ENCODE measurements at places on chromosomes 7 and 10.
A peak's percentile ranks its signal among the peaks of the same experiment; 100 is the strongest.

GRCh38 chr7:20219446-20220292, 2.5 kb upstream of the MACC1 start:
- H3K4me1 ChIP-seq = peaks cover 61% of the 10 kb centered on the region
- H3K27me3 ChIP-seq = no peaks in the 10 kb centered on the region
- H3K27ac ChIP-seq = peak overlapping the region; percentile 95
- H3K36me3 ChIP-seq = peaks cover 44% of the 10 kb centered on the region
- H3K4me3 ChIP-seq = peak overlapping the region; percentile 73
- peak; percentile 98 for DNase-seq

GRCh38 chr10:98920360-98920759, 315.3 kb downstream of the HPSE2 start:
- H3K36me3 ChIP-seq = no peaks in the 10 kb centered on the region
- H3K27me3 ChIP-seq = no peaks in the 10 kb centered on the region

GRCh38 chr7:107194052-107194451, 25.2 kb downstream of the HBP1 start:
- no peak overlapping the region for H3K4me3 ChIP-seq
- no peak overlapping the region for H3K27ac ChIP-seq
- H3K36me3 ChIP-seq = peaks cover 6% of the 10 kb centered on the region
- H3K27me3 ChIP-seq = no peaks in the 10 kb centered on the region

- no peaks in the 10 kb centered on the region for H3K27me3 ChIP-seq
- no peak overlapping the region for H3K4me3 ChIP-seq
- peaks cover 5% of the 10 kb centered on the region for H3K36me3 ChIP-seq
- no peak overlapping the region for H3K27ac ChIP-seq
Observed at GRCh38 chr10:91601212-91601611, 31.7 kb downstream of the PPP1R3C start.

DNA sequence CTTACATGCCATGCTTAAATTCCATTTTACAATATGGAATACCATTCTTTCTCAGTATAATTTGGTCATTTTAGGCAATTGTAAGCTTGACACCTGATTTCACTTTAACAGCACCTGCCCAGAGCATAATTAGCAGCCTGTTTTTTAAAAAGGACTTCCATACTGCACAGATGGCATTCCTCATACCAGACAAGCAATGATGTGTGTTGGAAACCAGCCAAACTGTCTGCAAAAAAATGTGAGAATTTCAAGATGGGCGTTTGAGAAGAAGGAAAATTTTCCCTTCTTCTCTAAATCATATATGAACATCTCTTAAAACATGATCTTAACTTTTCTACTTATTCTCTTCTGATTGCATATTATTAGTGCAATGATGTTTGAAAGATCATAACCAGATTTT, 40.4 kb upstream of the AGMO start:
- peak; percentile 18 for DNase-seq
- H3K27ac ChIP-seq = no peak overlapping the region
- H3K36me3 ChIP-seq = no peaks in the 10 kb centered on the region
- H3K4me3 ChIP-seq = no peak overlapping the region

- H3K27me3 ChIP-seq = peaks cover 13% of the 10 kb centered on the region
- H3K36me3 ChIP-seq = no peaks in the 10 kb centered on the region
- no peak overlapping the region for H3K27ac ChIP-seq
- DNase-seq = no peak
- H3K4me3 ChIP-seq = no peak overlapping the region
- no peaks in the 10 kb centered on the region for H3K4me1 ChIP-seq
Observed at GRCh38 chr7:98828368-98828767, 41.4 kb downstream of the TMEM130 start.

- peak overlapping the region; percentile 8 for H3K27ac ChIP-seq
- no peaks in the 10 kb centered on the region for H3K27me3 ChIP-seq
- H3K4me1 ChIP-seq = no peaks in the 10 kb centered on the region
- no peak overlapping the region for H3K4me3 ChIP-seq
- H3K36me3 ChIP-seq = peaks cover 19% of the 10 kb centered on the region
Observed at GRCh38 chr10:46557319-46558121, 1.1 kb upstream of the GPRIN2 start.
